Endodermal cell (in vitro differentiated cells): ENCODE measurements at places on chromosomes 4 and X. TPM values are rescaled to one million over a fixed set of nuclear protein-coding genes. Genes with fewer than 3 reads are reported as not detected.

The ARMCX1 gene
- 22.4 to 26.9 TPM (median 25.6 TPM) in 3 replicates for total RNA-seq

GRCh38 chr4:53376900-53377299 lies 541 bp upstream of the FIP1L1 start:
- no peak for DNase-seq
- H3K27me3 ChIP-seq: peaks cover 17% of the 10 kb centered on the region
- no peaks in the 10 kb centered on the region for H3K4me1 ChIP-seq
- peaks cover 11% of the 10 kb centered on the region for H3K36me3 ChIP-seq
- peak overlapping the region; percentile 88 for H3K4me3 ChIP-seq

DNA sequence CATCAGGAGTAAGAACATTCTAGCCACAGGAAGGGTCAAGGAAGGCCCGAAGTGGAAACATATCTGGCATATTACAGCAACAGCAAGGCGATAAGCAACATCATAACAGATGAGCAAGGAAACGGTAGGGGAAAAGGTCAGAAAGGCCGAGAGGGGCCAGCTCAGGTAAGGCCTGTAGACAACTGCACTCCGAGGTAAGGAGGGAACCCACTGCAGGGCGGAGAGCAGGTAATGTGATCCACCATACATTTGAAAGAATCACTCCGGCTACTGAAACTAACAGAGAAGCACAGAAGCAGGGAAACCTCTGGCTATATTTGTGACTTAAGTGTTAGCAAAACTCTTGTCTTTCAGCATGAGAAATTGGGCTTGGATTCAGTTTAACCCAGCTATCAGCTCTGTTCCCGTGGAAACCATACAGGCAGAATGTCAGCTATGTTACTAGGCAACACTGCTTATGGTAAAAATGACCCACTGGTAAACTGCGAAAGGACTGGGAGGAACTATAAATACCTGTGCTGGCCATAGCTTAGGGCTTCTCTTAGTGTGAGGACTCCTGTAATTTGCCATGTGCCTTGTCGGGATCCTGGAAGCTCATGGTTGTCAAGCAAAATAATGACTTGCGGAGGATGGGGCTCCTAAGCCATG lies 31.0 kb downstream of the FRYL start:
- no peak for DNase-seq
- no peaks in the 10 kb centered on the region for H3K36me3 ChIP-seq
- no peaks in the 10 kb centered on the region for H3K4me1 ChIP-seq
- no peak overlapping the region for H3K27ac ChIP-seq

DNA sequence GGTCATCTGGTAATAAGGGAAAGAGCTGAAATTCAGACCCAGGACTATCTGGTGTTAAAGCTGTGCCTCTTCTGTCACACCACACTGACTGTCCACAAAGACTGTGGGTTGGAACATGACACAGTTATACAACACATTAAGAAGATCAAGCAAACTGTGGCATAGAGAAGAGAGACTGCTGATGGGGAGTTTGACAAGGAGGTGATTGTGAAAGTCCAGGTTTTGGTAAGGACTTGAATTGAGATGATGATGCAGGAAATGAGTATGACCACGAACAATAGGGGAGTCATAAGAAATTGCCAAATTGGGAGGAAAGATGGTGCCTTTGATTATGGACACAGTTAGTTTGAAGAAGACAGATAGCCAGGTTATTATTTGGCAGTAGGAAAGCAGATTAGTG lies 163.4 kb downstream of the PDGFRA start:
- H3K4me3 ChIP-seq: no peak overlapping the region
- H3K27ac ChIP-seq: no peak overlapping the region
- no peaks in the 10 kb centered on the region for H3K4me1 ChIP-seq
